Lower lobe of right lung (tissue), 2 donors: ENCODE measurements at places on chromosomes 11 and 22. TPM values are rescaled to one million over a fixed set of nuclear protein-coding genes. Genes with fewer than 3 reads are reported as not detected.

The MS4A7 gene
- 315 TPM for total RNA-seq

The STT3A gene
- total RNA-seq, result 101 TPM

The CENPM gene
- total RNA-seq, result 2.3 TPM

The CBLIF gene
- total RNA-seq, result not detected

The PICK1 gene
- 35.4 TPM for total RNA-seq

The GRM5 gene
- total RNA-seq, result 0.21 TPM

The DEPDC5 gene
- total RNA-seq, result 29.0 TPM

The ZBED4 gene
- total RNA-seq, result 12.7 TPM

The RFPL2 gene
- not detected for total RNA-seq

The C22orf15 gene
- total RNA-seq, result 5.9 TPM

GRCh38 chr11:64762277-64762673 lies 2.5 kb upstream of the PYGM start:
- no peak for DNase-seq

DNA sequence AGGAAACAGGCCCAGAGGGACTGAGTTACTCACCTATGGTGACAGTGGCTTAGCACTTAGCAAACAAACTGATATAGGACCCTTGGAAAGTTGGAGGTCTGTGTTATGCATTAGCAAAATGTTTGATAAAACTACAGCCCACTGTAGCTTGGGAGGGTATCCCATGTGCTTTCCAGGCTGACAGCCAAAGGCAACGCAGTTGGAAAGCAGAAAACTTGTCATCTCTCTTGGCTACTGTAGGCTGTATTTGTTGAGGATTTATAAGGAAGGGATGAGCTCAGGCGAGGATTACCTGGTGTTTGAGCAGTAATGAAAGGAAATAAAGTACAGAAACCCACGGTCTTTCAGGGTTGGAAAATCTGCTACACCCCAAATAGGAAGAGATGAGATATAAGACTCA lies 23.8 kb downstream of the SDHAF2 start:
- no peak for DNase-seq

- no peak for DNase-seq
These were observed 116.6 kb upstream of the BID start for GRCh38 chr22:17890892-17891291.

GRCh38 chr11:133497477-133498140 lies 34.7 kb downstream of the OPCML start:
- no peak for DNase-seq

GRCh38 chr11:11668781-11669180 lies 47.0 kb upstream of the GALNT18 start:
- DNase-seq, result no peak

DNA sequence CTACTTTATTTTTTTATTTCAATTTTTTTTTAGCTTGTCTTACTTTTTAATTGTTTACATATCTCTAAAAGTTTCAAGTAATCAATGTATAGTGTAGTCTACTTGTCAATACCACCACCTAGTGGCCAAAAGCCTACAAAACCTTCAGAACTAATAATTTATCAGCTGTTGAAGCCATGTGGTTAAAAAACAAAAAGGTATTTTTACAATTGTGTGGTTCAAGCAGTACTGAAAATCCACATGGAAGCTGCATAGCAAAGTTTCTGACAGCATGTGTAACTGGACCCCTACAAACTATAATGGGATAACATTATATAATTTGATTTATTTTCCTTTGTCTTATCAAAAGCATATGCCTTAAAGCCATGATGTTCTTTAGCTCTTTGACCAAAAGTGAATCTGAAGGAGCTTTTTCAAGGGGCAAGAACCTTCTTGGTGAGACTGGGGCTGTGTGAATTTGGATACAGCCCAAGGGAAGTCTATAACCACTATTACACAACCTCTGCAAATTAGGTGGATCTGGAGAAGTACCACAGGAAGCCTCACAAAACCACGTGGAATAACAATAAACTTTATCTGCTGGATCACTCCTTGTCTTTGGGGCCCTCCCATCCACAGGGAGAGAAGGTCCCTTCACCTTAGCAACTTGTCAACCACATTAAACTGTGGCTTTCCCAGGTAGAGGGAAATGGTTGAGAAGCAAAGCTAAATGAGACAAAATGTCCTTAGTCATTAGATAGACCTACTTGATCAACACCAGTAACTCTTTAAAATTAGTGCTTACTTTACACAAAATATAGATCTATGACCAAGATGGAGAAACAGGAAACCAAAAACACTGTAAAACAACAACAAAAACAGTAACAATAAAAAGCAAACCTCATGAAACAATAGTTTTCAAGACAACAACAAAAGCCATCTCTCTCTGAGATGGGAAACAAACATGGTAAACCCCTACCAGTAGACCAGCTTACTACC lies 9.9 kb downstream of the NARS2 start:
- DNase-seq, result no peak

GRCh38 chr11:61874377-61874809 lies 17.0 kb downstream of the FADS3 start:
- DNase-seq, result peak; percentile 69

DNA sequence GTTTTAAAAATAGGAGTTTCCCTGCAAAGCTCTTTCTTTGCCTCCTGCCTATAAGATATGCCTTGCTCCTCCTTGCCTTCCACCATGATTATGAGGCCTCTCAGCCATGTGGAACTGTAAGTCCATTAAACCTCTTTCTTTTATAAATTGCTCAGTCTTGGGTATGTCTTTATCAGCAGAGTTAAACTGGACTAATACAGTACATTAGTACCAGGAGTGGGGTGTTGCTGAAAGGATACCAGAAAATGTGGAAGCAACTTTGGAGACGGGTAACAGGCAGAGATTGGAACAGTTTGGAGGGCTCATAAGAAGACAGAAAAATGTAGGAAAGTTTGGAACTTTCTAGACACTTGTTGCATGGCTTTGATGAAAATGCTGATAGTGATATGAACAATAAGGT lies 709.9 kb downstream of the LUZP2 start:
- DNase-seq, result no peak

DNA sequence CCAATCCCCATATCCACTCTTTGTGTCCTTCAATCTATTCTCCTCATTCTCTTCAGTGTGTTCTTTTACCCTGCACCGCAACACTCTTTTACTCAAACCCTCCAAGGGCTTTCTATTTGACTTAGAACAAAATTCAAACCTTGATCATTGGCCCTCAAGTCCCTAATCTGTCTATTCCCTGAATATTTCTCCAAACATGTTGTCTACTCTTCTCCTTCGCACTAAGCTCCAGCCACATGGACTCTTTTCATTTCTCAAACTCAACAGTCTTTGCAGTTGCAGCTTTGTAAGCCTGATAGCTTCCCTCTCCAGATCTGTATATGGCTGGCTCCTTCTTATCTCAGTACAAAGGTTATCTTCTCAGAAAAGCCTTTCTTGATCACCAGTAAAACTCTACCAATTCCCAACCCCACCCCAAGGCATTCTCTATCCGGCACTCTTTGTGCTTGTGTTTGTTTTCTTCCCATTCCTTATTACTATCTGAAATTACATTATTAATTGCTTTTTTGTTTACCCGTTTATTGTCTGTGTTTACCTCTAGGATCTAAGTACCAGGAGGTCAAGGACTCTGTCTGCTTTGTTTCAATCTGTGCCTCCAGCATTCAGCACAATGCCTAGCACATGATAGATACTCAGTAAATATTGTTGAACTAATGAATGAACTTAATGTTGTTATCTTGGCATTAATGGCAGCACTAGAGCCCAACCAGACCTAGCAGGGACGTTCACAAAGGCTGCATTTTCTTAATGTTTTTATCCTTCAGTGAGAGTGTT lies 147.4 kb downstream of the BBOX1 start:
- no peak for DNase-seq

DNA sequence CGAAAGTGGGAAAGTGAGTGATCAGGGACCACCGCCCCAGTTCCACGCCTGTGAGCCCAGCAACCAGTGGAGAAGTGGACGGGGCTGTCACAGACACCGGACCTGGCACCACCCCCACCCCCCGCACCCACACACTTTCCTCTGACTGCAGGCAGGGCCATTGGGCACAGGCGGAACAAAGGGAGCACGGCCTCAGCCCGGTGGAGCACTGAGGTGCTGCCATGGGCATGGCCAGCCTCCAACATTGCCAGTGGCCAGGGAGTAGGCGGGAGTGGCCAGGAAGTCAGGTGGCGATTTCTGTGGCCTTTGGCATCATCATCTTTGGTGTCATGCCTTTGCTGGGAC lies 78.5 kb downstream of the BCR start:
- DNase-seq, result no peak

DNA sequence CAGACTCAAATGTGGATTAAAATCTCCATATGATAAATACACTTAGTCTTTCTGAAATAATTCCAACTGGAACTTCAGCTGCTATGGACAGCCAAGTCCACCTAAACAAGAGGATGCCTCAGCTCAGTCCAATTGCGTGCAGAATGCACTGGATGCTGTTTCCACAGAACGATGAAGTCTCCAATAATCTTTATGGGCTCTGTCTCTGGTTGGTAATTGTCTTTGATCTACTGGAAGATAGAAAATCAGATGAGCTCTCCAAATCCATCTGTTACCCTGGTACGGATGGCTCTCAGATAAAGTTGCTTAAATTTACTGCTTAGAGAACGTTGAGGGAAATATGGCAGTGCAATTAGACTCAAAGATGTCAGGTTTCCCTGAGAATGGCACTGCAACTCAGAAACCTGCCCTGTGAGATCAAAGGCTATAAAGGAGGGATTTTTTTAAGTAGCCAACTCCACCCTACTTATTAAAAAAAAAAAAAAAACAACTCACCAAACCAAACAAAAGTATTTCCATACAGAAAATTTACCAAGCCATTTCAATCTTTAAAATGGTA lies 859 bp upstream of the BIRC3 start:
- DNase-seq, result no peak

DNA sequence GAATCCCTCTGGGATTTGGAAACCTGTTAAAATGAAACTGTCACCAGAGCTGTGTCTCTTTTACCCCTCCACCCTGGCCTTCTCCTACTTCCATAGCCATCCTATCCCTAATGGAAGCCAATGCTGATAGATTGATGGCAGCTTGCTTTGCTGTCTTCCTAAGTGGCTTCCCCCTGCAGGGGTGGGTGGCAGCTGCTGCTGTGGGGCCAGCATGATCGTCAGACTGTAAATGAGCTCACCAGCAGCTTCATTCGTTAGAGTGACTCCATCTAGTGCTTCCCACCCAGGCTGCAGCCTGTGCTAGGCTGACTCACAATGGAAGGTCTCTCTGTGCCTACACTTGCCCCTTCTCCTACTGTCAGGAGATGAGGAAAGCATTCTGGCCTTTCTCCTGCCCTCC lies 311.0 kb downstream of the BUD13 start:
- no peak for DNase-seq

DNA sequence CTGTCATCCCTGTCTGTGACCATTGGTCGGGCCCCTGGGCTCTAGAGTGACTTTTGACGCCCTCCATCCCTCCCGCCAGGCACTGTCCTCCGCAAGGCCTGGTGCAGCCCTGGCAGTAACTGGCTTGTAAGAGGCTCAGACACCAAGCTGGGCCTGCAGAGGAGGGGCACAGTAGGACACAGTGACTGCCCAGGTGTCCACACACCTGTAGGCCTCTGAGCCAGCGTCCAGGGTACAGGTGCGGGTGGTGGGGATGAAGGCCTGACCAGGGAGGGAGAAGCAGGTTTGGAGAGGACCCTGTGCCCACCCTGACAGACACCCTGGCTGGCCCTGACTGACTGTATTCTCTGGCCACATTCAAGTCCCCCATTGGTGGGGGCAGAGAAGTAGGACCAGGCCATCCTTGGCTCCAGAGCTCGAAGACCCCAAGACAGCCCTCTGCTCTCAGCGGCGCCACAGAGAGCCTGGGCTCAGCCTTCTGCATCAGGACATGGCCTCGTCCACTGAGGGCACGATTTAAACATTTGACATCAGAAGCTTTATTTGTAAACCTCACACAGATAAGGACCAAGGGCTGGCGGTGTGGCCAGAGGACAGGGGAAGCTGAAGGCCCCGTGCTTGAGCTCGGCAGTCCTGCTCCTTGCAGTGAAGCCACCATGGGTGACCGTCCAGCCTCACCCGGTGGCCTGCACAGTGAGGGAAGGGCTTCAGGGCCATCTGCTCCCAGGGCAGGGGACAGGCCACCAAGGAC lies 31.4 kb downstream of the PPIL2 start:
- DNase-seq, result no peak

DNA sequence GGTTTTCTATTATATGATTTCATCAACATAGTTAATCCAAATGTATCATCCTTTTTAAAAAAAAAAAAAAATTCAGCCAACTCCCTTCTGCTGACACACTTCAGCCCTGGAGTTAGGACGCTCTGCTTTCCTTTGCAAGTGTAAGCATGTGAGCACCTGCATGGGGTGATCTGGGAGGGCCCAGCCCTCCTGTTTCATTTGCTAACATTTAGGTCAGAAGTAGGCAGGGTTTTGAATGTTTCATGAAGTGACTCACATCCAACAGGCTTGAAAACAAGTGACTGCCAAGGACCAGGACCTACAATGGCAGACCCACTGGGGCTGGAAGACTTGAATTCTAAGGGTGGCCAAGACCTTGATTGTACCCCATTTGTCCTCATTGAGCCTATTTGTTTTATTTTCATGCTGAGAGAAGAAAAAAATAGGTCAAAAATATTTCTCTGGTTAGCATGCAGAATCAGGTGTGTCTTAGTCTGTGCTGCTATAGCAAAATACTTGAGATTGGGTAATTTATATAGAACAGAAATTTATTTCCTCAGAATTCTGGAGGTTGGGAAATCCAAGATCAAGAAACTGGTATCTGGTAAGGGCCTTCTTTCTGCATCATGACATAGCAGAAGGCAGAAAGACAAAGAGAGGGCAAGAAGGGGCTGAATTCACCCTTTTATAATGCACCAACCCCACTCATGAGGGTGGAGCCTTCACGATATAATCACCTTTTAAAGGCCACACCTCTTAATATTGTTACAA lies 137.6 kb downstream of the CD44 start:
- no peak for DNase-seq

GRCh38 chr11:6988506-6988905 lies 31.6 kb downstream of the ZNF214 start:
- no peak for DNase-seq

DNA sequence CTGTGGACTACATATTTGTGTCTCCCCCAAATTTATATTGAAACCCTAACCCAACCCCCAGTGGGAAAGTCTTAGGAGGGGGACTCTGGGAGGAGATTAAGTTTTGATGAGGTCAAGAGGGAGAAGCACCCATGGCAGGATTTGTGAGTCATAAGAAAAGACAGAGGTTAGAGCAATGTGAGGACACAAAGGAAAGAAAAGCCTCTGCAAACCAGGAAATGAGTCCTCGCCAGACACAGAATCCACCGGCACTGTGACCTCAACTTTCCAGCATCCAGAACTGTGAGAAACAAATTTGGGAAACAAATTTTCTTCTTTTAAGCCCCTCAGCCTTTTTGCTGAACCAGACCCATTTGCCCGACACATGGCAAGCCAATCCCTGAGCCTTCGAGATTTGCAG lies 397.0 kb downstream of the NTM start:
- DNase-seq, result no peak

- no peak for DNase-seq
These were observed 28.0 kb downstream of the ADA2 start for GRCh38 chr22:17191163-17191784.

GRCh38 chr11:10438458-10438857 lies 16.6 kb upstream of the AMPD3 start:
- DNase-seq, result no peak
